ENCODE measurements at places on chromosomes 12 and 14. TPM values are rescaled to one million over a fixed set of nuclear protein-coding genes. Genes with fewer than 3 reads are reported as not detected.

DNA sequence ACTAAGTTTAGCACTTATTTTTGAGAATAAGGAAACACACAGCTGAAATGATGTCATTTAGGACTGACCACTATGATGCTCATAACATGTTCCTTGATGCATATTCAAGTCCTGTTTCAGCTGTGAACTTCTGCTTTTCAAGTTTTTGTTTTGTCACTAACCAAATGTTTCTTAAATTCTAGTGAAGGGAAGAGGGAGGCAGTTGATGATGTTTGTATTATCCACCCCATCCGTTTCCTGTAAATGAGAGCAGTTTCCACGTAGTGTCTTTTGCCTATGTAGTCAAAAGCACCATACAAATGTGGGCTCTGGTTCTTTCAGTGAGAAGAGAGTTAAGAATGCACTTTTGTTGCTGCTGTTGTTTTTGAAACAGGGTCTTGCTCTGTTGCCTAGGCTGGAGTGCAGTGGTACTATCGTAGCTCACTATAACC lies 491.8 kb downstream of the PCNX1 start:
- no peaks in the 10 kb centered on the region for H3K27me3 ChIP-seq
- no peak overlapping the region for H3K4me3 ChIP-seq
- peaks cover 50% of the 10 kb centered on the region for H3K4me1 ChIP-seq
- peak overlapping the region; percentile 78 for H3K27ac ChIP-seq
- H3K36me3 ChIP-seq = peaks cover 1% of the 10 kb centered on the region

DNA sequence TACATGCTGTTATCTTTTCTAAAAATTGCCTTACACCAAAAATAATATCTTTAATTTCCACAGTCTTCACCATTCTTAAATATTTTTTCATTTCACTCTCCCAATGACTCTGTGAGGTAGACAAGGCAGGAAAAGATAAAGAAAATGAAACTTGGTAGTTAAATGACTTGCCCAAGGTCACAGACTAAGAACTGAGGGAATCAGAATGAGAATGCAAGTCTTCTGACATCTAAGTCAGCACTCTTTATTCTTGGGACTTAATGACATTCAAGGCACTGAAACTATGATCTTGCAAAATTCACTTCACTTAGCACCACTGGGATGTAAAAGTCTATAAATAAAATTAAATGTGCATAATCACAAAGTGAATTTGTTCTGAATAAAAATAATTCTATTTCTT lies 104.5 kb downstream of the SLC2A13 start:
- no peaks in the 10 kb centered on the region for H3K4me1 ChIP-seq
- peaks cover 30% of the 10 kb centered on the region for H3K36me3 ChIP-seq
- H3K27me3 ChIP-seq = no peaks in the 10 kb centered on the region
- no peak overlapping the region for H3K27ac ChIP-seq
- DNase-seq = no peak

DNA sequence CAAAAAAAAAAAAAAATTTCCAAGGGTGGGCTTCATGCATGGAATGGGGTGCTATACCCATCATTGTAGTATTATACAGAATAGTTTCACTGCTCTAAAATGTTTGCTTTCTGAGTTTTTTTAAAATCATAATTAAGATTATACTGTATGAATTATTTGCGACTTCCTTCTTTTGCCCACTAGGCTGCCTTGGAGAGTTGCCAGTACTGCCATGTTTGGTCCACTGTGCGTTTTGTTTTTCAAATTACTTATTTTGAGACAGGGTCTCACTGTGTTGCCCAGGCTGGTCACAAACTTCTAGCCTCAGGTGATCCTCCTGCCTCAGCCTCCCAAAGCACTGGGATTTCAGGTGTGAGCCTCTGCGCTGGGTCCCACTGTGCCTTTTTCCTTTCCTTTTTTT lies 19.9 kb downstream of the PLBD2 start:
- H3K4me3 ChIP-seq = no peak overlapping the region
- H3K27me3 ChIP-seq = no peaks in the 10 kb centered on the region
- no peak overlapping the region for H3K27ac ChIP-seq
- no peaks in the 10 kb centered on the region for H3K4me1 ChIP-seq

DNA sequence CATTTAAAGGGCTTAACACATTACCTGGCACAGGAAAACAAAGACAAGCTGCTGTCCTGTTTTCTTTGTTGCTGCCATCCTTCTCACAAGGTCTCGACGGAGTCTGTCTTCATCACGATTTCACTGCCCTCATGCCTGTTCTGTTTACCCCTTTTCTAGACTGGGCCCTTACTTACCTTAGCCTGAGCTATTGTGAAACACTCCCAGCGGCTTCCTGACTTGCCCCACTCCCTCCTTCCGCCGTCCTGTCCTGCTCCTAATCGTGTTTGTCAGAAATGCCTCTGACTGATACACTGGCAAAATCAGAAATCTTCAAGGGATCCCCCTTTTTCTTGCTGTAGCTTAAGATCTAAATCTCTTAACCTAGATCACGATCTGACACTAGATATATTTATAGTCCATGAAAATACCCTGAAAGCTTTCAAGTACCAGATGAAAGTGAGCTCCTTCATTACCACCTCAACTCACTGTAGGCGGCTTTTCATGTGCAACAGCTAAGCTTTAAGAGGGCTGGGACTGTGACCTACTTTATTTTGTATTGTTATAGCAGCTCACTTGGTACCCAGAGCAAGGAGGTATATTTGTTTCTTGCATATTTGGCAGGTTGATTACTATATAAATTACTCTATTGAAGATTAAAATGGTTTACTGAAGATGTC lies 32.1 kb downstream of the TECPR2 start:
- no peak overlapping the region for H3K4me3 ChIP-seq
- H3K4me1 ChIP-seq = peaks cover 6% of the 10 kb centered on the region
- H3K27ac ChIP-seq = no peak overlapping the region
- peak; percentile 14 for DNase-seq
- H3K36me3 ChIP-seq = peaks cover 22% of the 10 kb centered on the region

DNA sequence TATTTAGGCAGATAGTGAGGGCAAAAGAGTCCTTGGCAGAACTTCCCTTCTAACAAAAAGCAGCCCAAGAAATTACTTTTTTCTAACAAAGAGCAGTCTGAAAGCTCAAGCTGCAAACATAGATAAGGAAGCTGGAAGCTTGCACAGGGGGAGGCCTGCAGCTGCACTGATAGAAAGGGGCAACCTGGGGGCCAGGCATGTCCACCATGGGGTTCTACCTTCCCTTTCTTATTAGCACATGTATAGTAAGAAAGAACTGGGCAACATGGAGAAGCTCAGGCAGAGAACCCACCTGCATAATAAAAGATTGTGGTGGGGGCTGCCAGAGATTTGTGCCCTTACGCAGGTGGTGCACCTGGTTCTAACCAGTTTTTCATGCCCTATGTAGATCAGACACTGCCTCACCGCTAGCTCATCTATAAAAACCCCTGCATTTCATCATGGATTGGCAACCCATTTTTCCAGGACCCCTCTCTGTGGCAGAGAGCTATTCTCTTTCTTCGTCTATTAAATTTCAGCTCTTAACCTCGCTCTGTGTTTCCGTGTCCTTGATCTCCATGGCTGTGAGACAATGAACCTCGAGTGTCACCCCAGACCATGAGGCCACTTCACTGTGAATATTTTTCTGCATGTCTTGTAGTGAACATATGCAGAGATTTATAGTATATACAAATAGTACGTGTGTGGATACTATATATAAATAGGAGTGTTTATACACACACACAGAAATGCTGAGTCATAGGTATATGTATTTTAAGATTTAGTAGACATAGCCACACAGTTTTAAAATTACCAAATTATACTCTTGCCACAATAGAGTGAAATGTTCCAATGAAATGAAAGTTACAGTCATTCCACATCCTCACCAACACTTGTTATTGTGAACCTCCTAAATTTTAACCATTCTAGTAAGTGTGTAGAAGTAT lies 53.0 kb downstream of the PEX5 start:
- peaks cover 16% of the 10 kb centered on the region for H3K27me3 ChIP-seq
- no peak for DNase-seq
- H3K4me1 ChIP-seq = no peaks in the 10 kb centered on the region
- H3K36me3 ChIP-seq = no peaks in the 10 kb centered on the region
- no peak overlapping the region for H3K27ac ChIP-seq

GRCh38 chr14:101400830-101401229 lies 160.5 kb upstream of the DIO3 start:
- no peak for DNase-seq
- H3K36me3 ChIP-seq = no peaks in the 10 kb centered on the region
- H3K27me3 ChIP-seq = peaks cover 45% of the 10 kb centered on the region

GRCh38 chr14:92685784-92686355 lies 62.6 kb downstream of the LGMN start:
- H3K27ac ChIP-seq = no peak overlapping the region
- peaks cover 7% of the 10 kb centered on the region for H3K36me3 ChIP-seq
- DNase-seq = no peak
- no peaks in the 10 kb centered on the region for H3K27me3 ChIP-seq

DNA sequence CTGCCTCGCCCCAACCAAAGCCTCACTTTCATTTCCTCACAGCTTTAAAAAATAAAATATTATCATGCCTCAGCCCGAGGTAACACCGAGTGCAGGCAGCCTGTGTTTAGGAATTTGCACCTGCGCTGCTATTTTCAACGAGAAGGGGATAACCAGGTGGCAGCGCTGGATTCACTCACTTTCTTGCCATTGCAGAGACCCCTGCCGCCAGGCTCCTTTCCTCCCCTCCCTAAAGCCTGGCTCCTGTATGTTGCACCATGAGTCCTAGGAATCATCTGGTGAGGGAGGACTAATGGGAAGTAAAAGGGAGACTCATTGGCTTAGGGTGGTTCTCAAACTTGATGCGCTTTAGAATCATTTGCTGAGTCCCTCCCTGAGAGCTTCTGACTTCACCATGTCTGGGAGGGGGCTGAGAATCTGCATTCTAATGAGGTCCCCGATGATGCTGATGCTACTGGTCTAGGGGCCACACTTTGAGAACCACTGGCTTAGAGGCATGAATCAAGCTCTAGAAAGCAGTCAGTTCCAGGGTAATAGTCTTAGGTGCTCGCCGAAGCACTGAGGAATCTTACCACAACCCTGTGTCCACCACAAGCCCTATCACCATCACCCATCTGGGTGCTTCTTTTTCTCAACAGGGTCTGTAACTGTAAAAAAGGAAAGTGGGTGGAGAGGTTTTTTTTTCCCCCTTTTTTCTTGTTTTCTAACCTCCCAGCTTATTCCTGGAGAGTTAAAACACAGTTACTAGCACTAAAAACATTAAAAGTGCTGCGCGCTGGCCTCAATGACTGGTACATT lies 83.8 kb downstream of the SLC38A1 start:
- no peak overlapping the region for H3K4me3 ChIP-seq
- no peaks in the 10 kb centered on the region for H3K27me3 ChIP-seq
- peak overlapping the region; percentile 57 for H3K27ac ChIP-seq

- H3K4me1 ChIP-seq = peaks cover 54% of the 10 kb centered on the region
- H3K4me3 ChIP-seq = peak overlapping the region; percentile 31
- peak; percentile 50 for DNase-seq
- peak overlapping the region; percentile 60 for H3K27ac ChIP-seq
Measured at GRCh38 chr14:75123991-75124390, 2.9 kb downstream of the NEK9 start.

- no peak overlapping the region for H3K27ac ChIP-seq
- H3K4me1 ChIP-seq = no peaks in the 10 kb centered on the region
- H3K4me3 ChIP-seq = no peak overlapping the region
- no peak for DNase-seq
- no peaks in the 10 kb centered on the region for H3K27me3 ChIP-seq
- H3K36me3 ChIP-seq = peaks cover 2% of the 10 kb centered on the region
Measured at GRCh38 chr12:94965982-94966630, 37.4 kb downstream of the NDUFA12 start.

DNA sequence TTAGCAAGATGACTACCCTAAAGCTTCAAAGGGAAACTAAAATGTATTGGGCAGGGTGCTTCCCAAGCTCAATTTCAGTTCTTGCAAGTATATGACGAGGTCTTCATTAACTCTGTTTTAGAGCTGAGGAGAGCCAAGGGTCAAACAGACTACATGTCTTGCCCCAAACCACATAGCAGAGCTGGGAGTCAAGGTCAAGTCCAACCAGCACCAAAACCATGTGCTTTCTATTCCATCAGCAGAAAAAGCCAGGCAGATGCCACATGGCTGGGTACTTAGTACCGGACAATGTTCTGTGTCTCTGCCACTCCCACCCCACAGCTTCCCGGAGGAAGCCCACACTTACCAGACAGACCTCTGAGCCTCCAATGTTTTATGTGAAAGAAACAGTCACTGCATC lies 17.6 kb downstream of the NID2 start:
- H3K4me3 ChIP-seq = no peak overlapping the region
- no peak for DNase-seq
- H3K27me3 ChIP-seq = peaks cover 7% of the 10 kb centered on the region
- H3K4me1 ChIP-seq = no peaks in the 10 kb centered on the region
- H3K27ac ChIP-seq = no peak overlapping the region
- H3K36me3 ChIP-seq = no peaks in the 10 kb centered on the region

The SLCO1B1 gene
- total RNA-seq = not detected

The MYH6 gene
- 0.05 TPM for total RNA-seq

All from activated CD4-positive, alpha-beta memory T cell treated with anti-CD3 and anti-CD28 coated beads for 36 hours (primary cell).